ENCODE measurements at places on chromosomes 1 and 21. TPM values are rescaled to one million over a fixed set of nuclear protein-coding genes. Genes with fewer than 3 reads are reported as not detected.

The TNNT2 gene
- 4.0 TPM for total RNA-seq

The ADCY10 gene
- total RNA-seq, result 0.49 TPM

The OR2T33 gene
- total RNA-seq, result not detected

The SH3D21 gene
- total RNA-seq, result 14.2 TPM

The MAB21L3 gene
- 6.4 TPM for total RNA-seq

The CDA gene
- total RNA-seq, result 60.9 TPM

The MAP7D1 gene
- 61.9 TPM for total RNA-seq

The URB1 gene
- total RNA-seq, result 8.7 TPM

The MIXL1 gene
- total RNA-seq, result 0.16 TPM

The NHLH1 gene
- total RNA-seq, result 0.16 TPM

The KRTAP6-3 gene
- total RNA-seq, result not detected

The CHIA gene
- not detected for total RNA-seq

The HPCA gene
- 1.1 TPM for total RNA-seq

The NGF gene
- 0.39 TPM for total RNA-seq

The CFAP74 gene
- total RNA-seq, result 0.06 TPM

The TSPAN2 gene
- 6.3 TPM for total RNA-seq

The GPR137B gene
- 8.5 TPM for total RNA-seq

The PRAMEF12 gene
- not detected for total RNA-seq

The GUCA2A gene
- 920 TPM for total RNA-seq

The LAMTOR2 gene
- total RNA-seq, result 60.7 TPM

The EXTL1 gene
- total RNA-seq, result not detected

The GUK1 gene
- 165 TPM for total RNA-seq

The ARHGAP30 gene
- total RNA-seq, result 8.1 TPM

The ADIPOR1 gene
- total RNA-seq, result 78.4 TPM

The SPRR2B gene
- not detected for total RNA-seq

The C1orf56 gene
- 1.3 TPM for total RNA-seq

The DLGAP3 gene
- 0.35 TPM for total RNA-seq

The LYPLAL1 gene
- 21.9 TPM for total RNA-seq

The GBP2 gene
- total RNA-seq, result 65.4 TPM

The IL12RB2 gene
- total RNA-seq, result 0.55 TPM
